ENCODE measurements at places on chromosomes 7 and 10.

GRCh38 chr10:23202779-23203178, 10.7 kb downstream of the PTF1A start:
- DNase-seq, result no peak

- DNase-seq, result no peak
These were observed 19.9 kb downstream of the UPF2 start for GRCh38 chr10:12022580-12023257.

DNA sequence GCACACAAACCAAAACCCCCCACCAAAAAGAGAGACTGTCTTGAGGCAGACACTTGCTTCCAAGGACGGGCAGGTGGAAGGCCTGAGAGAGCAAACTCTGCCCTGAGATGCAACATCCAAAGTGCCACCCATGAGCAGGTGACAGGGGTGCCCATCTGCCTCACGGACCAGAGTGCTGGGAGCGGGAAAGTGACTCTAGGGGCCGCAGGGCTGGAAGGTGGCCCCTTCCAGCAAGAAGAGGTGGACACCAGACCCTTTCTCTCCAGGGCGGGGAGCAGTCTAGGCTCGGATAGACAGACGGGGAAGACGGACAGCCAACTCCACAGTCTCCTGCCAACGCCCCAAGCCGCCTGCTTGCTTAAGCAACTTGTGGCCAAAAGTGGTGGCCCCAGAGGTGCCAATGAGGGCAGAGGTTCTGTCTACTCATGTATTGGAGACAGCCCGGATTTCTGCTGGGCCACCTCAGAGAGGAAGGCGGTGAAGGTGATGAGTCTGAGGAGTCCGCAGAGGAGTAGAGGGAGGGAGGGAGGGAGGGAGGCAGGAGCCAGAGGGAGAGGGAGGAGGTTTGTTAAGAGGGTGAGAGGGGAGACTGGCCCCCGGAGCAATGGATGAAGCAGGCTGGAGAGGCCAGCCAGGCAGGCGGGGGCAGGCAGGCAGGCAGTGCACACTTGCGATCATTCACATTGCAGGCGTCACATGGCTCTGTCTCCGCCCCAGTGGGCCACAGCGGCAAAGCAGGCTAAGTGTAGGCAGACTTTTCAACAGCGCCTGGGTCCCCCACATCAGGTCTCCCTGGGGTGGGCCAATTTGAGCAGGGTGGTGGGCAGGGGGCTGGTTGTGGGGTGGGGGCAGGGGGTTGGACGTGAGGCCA, 65.6 kb downstream of the SLC29A4 start:
- no peak for DNase-seq

GRCh38 chr10:1151076-1152033, 95.2 kb downstream of the WDR37 start:
- no peak for DNase-seq

DNA sequence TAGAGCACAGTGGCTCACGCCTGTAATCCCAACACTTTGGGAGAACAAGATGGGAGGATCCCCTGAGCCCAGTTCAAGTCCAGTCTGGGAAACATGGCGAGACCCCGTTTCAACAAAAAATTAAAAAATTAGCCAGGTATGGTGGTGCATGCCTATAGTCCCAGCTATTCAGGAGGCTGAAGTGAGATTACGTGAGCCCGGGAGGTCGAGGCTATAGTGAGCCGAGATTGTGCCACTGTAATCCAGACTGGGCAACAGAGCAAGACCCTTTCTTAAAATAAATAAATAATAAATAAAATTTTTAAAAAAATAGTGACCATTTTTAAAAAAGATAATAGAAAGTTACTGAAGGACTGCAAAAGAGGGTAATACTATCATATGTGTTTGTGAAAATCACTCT, 28.8 kb downstream of the MTPAP start:
- DNase-seq, result no peak

GRCh38 chr7:81682873-81683272, 87.0 kb downstream of the HGF start:
- no peak for DNase-seq

DNA sequence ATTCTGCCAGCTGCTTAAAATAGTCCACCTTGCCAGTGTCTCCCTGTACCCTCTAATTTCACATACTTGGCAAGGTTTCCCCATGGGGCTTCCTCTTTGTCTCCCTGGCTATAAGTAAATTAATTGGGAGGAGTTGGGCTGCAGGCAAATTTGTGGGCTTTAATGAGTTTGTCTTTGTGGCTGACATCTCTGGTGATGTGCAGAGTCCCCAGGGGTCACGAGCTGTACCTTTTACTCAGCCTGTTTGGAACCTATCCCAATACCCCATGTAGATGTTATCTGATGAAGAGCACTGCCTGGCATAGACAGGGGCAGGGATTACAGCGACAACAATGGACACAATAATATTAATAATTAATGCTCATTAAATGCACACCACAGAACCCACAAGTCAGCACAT, 132.5 kb downstream of the SLIT1 start:
- no peak for DNase-seq

Measured in urothelium cell line (cell line).